ENCODE measurements at places on chromosomes 2 and 18. TPM values are rescaled to one million over a fixed set of nuclear protein-coding genes. Genes with fewer than 3 reads are reported as not detected.
A peak's percentile ranks its signal among the peaks of the same experiment; 100 is the strongest.

GPBAR1 gene
- 0.38 TPM for total RNA-seq

DNA sequence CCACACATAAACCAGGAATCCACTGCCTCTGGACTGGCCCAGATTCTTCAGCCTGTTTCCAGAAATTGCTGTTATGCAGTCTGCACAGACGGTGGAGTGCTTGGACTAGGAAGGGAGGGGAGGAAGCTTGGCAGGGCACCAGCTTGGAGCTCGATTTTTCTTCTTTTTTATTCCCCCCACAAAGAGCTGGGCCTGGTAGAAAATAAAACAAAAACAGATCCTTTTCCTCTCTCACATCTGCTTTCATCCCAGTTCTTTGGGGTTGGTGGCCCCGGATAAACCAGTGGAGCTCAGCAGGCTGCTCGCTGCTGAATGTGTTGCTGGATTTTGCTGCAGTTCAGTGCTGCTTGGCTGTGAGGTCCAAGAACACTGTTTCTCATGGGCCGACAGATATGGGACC lies 16.0 kb downstream of the LRRTM1 start:
- H3K27ac ChIP-seq, result no peak overlapping the region
- no peaks in the 10 kb centered on the region for H3K36me3 ChIP-seq
- peaks cover 3% of the 10 kb centered on the region for H3K4me1 ChIP-seq
- no peak overlapping the region for H3K4me3 ChIP-seq

- H3K27ac ChIP-seq, result no peak overlapping the region
- no peak overlapping the region for H3K4me3 ChIP-seq
- no peaks in the 10 kb centered on the region for H3K36me3 ChIP-seq
- no peaks in the 10 kb centered on the region for H3K27me3 ChIP-seq
These were observed 42.9 kb downstream of the QPCT start for GRCh38 chr2:37387148-37387835.

- no peaks in the 10 kb centered on the region for H3K27me3 ChIP-seq
- DNase-seq, result peak; percentile 82
- no peak overlapping the region for H3K4me3 ChIP-seq
- H3K27ac ChIP-seq, result no peak overlapping the region
These were observed 48.2 kb downstream of the TWIST2 start for GRCh38 chr2:238895891-238896600.

VAMP5 gene
- total RNA-seq, result 48.5 TPM

DNA sequence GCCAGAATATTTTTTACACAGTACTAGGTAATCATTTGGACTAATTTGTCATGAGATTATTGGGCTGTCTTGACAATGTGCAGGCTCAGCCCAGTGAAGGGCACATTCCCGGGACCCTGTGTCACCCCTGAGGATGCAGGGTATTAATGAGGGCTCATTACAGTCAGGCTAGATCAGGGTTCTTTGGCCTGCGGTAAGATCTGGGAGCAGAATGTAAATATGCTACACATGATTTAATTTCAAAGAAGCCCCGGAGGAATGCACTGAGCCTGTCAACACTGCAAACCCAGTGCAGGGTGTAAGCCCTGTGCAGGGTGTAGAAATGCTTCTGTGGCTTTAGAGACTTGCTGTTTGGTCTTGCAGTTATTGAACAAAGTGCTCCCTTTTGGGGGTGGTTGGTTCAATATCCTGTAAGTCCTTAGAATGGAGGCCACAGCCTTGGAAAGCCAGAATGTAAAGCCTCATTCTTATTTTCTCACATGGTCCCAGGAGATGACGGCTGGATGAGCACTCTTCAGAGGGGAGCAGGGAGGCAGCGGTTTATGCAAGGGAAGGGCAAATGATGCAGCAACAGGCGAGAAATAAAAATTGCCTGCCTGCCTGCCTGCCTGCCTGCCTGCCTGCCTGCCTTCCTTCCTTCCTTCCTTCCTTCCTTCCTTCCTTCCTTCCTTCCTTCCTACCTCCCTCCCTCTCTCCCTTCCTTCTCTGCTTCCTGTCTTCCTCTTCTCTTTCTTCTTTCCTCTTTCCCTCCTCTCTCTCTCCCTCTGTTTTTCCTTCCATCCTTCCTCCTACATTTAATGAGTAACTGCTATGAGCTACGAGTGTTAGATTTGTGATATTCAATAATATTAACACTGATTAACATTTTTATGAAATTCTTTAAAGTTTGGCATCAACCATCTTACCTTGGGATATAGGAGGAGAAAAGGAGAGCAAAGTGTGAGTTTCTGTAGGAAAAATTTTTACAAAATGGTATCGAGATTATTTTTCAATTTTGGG lies 148.8 kb downstream of the VAPA start:
- DNase-seq, result no peak
- H3K36me3 ChIP-seq, result no peaks in the 10 kb centered on the region
- H3K27me3 ChIP-seq, result no peaks in the 10 kb centered on the region
- H3K4me3 ChIP-seq, result no peak overlapping the region
- H3K4me1 ChIP-seq, result peaks cover 13% of the 10 kb centered on the region
- H3K27ac ChIP-seq, result no peak overlapping the region

GAL3ST2 gene
- 0.64 TPM for total RNA-seq

DNA sequence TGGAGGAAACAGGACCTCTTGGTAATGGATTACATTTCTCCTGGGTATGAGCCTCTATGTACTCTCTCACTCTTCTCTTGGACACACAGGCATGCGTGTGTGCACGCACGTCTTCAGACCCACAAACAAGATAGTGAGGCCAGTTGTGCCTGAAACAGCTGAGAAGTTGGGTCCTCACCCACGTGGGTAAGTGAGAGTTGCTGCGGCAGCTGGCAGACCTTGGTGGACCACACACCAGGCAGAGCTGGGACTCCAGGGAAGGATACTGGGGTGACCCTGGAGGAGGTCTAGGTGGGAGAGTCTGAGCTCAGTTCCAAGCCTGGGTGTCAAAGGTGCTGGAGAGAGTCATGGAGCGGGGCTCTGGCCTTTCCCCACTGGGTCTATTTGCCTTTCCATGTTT lies 194.3 kb downstream of the HAUS1 start:
- no peaks in the 10 kb centered on the region for H3K27me3 ChIP-seq
- H3K4me3 ChIP-seq, result no peak overlapping the region
- no peak for DNase-seq
- no peaks in the 10 kb centered on the region for H3K36me3 ChIP-seq

GRCh38 chr2:113848758-113849415 lies 41.0 kb upstream of the ACTR3 start:
- no peak overlapping the region for H3K4me3 ChIP-seq
- peaks cover 3% of the 10 kb centered on the region for H3K4me1 ChIP-seq
- H3K27me3 ChIP-seq, result no peaks in the 10 kb centered on the region
- no peaks in the 10 kb centered on the region for H3K36me3 ChIP-seq
- no peak overlapping the region for H3K27ac ChIP-seq

SULT1C4 gene
- 27.2 TPM for total RNA-seq

GRCh38 chr18:24270937-24271380 lies 126.7 kb downstream of the OSBPL1A start:
- H3K36me3 ChIP-seq, result no peaks in the 10 kb centered on the region
- peak overlapping the region; percentile 57 for H3K4me3 ChIP-seq
- no peaks in the 10 kb centered on the region for H3K27me3 ChIP-seq
- no peak for DNase-seq

FBLN7 gene
- total RNA-seq, result 1.9 TPM

RNF125 gene
- 1.9 TPM for total RNA-seq

- no peak for DNase-seq
- H3K27me3 ChIP-seq, result no peaks in the 10 kb centered on the region
- no peaks in the 10 kb centered on the region for H3K4me1 ChIP-seq
These were observed 86.9 kb upstream of the SERPINE2 start for GRCh38 chr2:224126003-224126402.

- no peak overlapping the region for H3K27ac ChIP-seq
- DNase-seq, result no peak
- no peak overlapping the region for H3K4me3 ChIP-seq
- no peaks in the 10 kb centered on the region for H3K36me3 ChIP-seq
These were observed 125.1 kb upstream of the LMAN1 start for GRCh38 chr18:59484131-59484530.

DNA sequence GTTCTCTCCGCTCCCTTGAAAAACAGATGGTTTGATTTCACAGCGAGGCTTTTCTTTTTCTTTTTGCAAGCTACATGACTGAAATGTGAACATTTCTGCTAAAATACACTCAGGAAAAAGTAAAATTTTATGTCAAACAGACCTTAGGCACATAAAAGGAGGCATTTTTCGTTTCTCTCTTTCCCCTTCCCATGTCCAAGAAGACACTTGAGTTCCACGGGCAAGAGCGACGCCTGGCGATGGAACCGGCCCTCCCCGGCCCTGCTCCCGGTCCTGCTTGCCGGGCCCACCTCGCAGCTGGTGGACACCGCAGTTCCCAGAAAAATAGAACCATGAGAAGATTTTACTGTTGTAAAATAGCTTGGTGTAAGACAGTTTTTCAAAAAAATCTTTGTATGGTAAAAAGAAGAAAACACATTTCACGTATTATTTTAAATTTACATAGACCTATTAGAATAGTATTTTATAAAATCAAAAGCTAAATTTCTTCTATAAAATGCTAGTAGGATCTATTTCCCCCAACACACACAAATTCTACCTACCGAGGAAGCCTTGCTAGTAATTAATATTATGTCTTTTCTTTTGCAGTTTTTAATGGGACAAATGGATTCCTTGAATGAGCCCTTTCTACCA lies 2.3 kb upstream of the ALKAL2 start:
- peak overlapping the region; percentile 17 for H3K27ac ChIP-seq
- H3K27me3 ChIP-seq, result no peaks in the 10 kb centered on the region
- H3K36me3 ChIP-seq, result no peaks in the 10 kb centered on the region
- peaks cover 9% of the 10 kb centered on the region for H3K4me1 ChIP-seq

DNA sequence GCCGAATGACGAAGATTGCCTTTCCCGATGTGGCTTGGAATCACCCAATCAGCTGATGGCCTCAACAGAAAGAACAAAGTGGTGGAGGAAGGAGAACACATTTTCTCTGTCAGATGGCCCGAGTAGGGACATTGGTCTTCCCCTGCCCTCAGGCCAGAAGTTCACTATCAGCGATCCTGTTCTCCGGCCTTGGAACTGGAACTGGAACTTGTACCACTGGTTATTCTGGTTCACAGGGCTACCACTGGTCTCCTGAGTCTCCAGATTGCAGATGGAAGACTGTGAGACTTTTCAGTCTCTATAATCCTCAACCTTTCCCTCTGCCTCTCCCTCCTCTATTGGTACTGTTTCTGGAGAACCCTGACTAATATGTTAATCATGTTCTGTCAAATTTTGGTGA lies 180.4 kb downstream of the ANKRD30B start:
- no peak overlapping the region for H3K4me3 ChIP-seq
- H3K27me3 ChIP-seq, result no peaks in the 10 kb centered on the region
- no peak for DNase-seq
- H3K27ac ChIP-seq, result no peak overlapping the region
- H3K36me3 ChIP-seq, result no peaks in the 10 kb centered on the region
- no peaks in the 10 kb centered on the region for H3K4me1 ChIP-seq

DNA sequence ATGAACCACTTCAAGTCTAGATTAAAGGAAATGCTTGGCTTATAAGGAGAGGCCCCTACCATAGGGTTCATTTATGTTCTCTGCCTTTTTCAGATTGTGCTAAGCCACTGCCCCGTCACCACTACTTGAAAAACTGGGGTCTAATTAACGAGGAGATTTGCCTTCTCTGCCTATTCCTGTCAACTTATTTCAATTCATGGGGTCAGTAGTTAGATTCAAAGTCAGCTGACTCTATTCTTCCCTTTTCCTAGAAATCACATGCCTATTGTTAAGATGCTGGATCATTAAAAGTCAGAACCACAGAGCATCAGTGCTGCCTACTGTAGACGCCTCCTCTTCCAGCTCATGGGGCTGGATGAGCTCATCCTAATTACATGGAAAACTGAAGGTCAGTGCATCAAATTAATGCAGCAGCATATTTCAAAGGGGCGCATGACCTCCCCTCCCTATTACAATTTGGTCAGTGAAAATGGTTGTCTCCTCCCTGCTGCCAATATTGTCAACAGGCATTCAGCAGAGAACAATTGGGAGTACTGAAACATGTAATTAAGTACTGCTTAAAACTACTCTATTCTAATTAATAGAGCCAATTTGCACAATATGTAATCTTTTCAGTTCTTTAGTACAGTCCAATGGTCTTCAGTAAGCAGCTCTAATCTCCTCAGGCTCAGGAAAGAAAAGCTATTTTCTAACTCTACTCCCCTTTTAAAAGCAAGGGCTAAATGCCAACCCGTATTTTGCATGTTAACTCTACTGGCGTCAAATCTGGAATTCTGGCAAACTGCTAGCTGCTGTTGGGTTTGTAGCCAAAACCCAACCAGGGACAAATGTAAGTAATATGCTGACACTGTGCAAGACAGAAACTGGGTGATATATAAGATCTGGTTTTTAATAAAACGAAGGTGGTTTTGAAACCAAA lies 117.4 kb upstream of the ITGB6 start:
- H3K4me1 ChIP-seq, result peaks cover 14% of the 10 kb centered on the region
- no peaks in the 10 kb centered on the region for H3K27me3 ChIP-seq
- DNase-seq, result no peak
- no peak overlapping the region for H3K27ac ChIP-seq
- no peak overlapping the region for H3K4me3 ChIP-seq
- H3K36me3 ChIP-seq, result no peaks in the 10 kb centered on the region

SLC4A3 gene
- total RNA-seq, result 29.6 TPM

Measured in ovary (tissue), 10 donors.